RCC 7860 (cell line): ENCODE measurements at places on chromosomes 2 and 18.

- peak; percentile 37 for DNase-seq
These were observed 91.5 kb upstream of the TMEFF2 start for GRCh38 chr2:192286093-192286701.

DNA sequence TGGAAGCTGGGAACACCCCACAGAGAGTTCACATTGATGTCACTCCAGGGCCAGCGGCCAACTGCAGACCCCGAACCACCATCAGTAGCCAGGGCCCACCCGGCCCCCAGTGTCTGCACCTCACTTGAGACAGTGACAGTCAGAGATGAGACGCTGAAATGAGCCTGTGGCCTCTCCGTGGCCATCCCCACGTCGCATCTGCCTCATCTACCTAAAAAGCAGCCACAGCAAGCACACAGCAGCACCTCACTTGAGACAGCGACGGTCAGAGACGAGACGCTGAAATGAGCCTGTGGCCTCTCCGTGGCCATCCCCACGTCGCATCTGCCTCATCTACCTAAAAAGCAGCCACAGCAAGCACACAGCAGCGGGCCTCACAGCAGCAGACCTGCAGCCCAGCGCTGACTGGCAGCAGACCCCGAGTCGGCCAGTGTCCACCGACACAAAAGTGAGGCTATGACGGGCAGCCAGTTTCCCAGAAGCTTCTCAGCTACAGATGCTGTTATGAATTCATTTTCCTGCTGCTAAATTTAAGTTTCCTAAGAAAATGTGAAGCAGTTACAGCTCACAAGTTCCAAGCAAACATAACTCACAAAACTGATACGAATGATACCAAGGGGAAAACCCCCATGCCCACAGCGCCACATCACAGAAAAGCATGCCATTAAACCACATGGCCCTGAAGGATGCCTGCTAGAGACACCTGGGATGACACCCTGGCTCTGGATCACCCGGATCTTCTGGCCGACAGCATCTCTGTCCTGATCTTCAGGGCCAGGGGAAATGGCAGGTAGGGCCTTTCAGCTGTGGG is 27.7 kb downstream of the SNORC start:
- no peak for DNase-seq

GRCh38 chr18:9193031-9193430 is 56.5 kb downstream of the ANKRD12 start:
- no peak for DNase-seq

- DNase-seq, result peak; percentile 89
These were observed 1.9 kb upstream of the ESPNL start for GRCh38 chr2:238097988-238098871.

GRCh38 chr2:18795906-18796305 is 206.5 kb upstream of the NT5C1B start:
- DNase-seq, result no peak

DNA sequence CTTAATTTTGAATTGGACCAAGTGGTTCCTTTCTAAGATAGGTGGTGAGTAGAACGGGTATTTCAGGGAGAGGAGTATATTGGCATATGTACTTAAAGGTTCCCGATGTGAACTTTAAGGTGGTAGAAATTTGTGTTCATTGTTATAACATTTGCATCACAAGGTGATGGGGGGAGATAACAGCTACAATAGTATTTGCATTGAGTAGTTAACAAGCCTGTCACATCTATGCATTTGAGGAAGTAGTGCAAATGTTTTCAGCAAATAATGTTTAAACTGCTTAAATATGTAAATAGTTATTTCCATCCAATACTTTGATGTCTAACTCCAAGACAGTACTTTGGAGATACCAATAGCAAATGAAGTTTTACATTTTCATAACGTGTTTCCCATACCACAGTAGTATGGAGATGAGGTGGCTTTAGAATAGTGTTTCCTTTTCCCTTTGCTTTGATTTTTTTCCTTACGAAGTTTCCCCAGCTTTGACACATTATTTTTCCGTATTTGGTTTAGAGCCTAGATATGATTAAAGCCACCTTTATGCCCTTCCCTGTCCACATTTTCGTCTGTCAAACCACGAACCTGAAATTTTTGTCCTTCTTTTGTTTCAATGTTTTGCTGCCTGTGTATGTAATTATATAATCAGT is 46.6 kb downstream of the VAPA start:
- DNase-seq, result no peak

GRCh38 chr2:64941143-64941542 is 48.1 kb upstream of the SLC1A4 start:
- no peak for DNase-seq

- DNase-seq, result no peak
These were observed 114.8 kb downstream of the COPS8 start for GRCh38 chr2:237200462-237200861.

- no peak for DNase-seq
These were observed 14.6 kb upstream of the PPP1R1C start for GRCh38 chr2:181971032-181971431.

GRCh38 chr18:2425426-2426317 is 145.6 kb downstream of the METTL4 start:
- no peak for DNase-seq

DNA sequence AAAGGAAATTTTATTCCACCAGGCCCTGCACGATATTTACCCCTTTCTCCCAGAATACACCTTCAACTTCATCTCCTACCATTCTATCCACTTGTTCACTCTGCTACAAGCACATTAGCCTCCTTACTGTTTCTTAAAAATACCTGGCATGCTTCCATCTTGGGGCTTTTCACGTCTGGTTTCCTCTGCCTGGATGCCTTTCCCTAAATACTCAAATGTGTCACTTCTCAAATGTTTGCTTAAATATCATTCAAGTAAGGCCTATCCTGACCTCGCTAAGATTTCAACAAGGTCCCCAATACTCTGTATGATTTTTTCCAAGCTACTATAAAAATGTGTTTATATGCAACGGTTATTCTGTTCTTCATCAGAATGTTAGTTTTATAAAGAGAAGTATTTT is 433.0 kb upstream of the CHAC2 start:
- no peak for DNase-seq

DNA sequence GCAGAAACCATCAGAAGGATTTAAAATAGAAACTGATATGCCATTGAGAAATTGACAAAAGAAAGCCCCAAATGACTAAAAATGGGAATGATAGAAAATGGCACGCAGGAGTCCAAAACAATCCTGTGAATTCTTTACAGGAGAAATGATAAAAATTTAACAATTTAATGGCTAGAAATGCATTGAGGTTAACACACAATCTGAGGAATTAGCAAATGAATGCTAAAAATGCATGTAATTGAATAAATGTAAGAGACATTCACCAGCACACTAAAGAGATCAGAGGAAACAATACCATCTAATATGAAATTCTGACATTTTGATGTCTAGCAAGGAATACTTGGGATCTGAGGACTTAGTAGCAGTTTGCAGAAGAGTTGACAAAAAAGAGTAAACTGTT is 37.0 kb downstream of the MARCHF4 start:
- DNase-seq, result no peak

DNA sequence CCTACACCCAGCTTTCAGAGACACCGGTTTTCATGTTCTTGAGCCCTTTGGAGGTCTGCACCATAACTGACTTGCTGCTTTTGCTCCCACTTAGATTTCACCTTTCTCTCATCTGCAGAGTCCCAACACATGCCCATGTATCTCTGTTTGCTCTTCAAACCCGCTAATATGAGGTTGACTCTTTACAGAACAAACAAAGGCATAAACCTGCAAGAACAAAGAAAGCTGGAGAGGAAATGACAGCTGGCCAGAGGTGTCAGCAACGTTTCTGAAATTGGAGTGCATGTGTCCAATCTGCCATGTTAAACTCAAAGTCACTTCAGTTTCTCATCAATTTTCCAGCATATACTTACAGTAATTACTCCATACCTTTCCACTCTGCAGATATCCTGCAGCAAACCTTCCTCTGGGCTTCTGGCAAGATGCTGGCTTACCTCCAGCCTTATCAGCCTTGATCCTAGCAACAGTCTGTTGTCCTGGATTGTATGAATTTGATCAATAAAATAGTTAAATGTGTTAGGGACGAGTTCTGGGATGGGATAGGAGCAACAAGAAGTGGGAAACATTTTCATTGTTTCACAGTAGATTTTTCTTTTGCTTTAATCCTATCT is 157.4 kb downstream of the FHOD3 start:
- no peak for DNase-seq

- no peak for DNase-seq
These were observed 5.4 kb downstream of the KHK start for GRCh38 chr2:27091746-27092695.

GRCh38 chr2:27461118-27461517 is 18.9 kb downstream of the KRTCAP3 start:
- DNase-seq, result no peak

DNA sequence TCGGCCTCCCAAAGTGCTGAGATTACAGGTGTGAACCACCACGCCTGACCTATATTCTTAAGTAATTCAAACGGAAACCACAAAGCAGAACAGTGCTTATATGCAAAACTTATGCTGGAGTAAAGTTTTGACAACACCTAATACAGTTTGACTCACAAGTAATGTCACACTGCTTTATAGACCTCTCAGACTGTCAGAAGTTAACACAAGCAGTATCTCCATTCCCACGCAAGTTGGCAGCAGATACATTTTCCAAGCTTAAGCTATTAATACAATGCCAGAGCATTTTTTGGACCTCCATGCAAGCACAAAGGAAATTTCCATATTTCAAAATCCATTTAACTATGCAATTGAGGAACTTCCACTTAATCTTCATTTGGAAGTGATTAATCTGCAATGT is 21.0 kb upstream of the SANBR start:
- DNase-seq, result no peak

- no peak for DNase-seq
These were observed 748 bp downstream of the FMNL2 start for GRCh38 chr2:152335726-152336118.

GRCh38 chr18:23981369-23981980 is 33.1 kb upstream of the TTC39C start:
- no peak for DNase-seq

DNA sequence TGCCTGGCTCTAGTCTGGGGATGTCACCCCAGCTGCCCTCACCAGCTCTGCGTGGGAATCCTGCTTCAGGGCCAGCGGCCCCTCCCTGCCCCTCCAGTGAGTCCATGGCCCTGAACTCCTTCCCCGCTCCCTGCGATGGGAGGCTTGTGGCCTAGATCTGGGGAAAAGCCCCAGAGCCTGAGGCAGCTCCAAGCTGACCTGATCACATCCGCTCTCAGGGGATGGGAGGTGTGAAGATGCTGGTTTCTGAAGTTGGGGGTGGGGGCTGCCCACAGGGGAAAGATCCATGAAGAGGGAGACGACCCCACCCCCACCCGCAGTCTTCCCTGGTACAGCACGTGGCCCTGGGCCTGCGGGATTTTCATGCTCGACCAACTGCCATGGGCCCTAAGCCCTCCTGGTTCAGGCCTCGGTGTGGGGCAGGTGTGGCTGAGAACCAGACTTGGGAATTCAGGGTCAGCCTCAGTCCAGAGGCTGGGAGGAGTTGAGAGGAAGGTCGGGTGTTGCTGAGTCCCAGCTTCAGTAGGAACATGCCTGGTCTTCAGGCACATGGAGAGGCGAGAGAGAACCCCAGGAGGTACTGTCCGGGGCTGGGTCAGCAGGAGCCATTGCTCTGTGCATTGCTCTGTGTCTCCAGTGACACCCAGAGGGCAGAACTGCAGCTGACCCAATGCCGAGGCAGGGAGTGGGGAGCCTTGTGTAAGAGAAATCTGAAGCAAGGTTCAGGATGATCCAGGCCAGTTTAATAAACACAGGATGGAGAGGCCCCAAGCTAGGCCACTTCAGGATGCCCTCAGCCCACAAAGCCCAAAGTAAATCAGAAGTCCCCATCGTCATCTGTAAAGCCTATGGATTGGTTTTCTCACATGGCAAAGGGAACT is 115.1 kb downstream of the CAPN13 start:
- no peak for DNase-seq

DNA sequence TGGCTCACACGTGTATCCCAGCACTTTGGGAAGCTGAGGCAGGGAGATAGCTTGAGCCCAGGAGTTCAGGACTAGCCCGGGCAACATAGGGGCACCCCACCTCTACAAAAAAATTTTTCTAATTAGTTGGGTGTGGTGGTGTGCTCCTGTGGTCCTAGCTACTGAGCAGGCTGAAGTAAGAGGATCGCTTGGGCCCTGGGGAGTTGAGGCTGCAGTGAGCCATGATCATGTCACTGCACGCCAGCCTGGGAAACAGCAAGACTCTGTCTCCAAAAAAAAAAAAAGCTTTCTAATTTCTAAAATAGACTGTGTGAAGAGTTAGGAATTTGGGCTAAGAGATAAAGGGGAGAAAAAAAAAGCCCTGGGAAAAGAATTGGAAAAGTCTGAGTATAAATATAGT is 51.9 kb upstream of the NAB1 start:
- no peak for DNase-seq

GRCh38 chr2:180705122-180705521 is 275.3 kb upstream of the UBE2E3 start:
- peak; percentile 16 for DNase-seq

DNA sequence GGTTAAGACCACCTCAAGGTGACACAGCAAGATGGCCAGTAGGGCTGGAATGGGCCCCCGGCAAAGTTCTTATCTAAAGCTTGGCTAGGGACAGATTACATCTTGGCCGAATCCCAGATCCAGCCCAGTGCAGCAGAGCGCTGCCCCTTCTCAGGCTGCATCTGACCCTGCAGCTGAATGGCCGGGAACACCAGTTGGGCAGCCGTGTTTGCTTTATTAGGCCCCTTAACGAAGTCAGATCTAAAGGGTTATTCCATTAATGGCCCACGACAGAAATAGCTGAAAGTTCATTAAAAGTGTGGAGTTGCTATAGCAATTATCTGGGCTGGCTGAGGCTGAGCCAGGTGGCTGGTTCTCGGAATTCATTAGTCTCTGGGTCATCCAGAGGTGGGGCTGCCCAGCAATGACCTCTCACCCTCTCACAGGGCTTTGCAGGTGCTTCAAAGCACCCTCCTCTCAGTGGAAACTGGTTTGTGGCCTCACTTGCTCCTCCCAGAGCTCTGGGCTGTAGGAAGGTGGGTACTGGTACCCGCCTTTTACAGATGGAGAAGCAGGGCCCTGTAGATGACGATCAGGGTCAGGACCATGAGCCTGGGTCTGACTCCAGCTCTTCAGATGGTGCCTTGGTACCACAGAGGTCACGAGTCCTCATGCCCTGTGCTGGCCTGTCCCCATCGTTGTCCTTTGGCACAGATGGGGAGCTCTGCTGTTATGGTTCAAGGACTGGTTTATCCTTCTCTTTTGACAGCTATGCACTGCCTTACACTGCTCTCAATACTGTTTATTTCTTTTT is 68.8 kb downstream of the EMX1 start:
- DNase-seq, result no peak

DNA sequence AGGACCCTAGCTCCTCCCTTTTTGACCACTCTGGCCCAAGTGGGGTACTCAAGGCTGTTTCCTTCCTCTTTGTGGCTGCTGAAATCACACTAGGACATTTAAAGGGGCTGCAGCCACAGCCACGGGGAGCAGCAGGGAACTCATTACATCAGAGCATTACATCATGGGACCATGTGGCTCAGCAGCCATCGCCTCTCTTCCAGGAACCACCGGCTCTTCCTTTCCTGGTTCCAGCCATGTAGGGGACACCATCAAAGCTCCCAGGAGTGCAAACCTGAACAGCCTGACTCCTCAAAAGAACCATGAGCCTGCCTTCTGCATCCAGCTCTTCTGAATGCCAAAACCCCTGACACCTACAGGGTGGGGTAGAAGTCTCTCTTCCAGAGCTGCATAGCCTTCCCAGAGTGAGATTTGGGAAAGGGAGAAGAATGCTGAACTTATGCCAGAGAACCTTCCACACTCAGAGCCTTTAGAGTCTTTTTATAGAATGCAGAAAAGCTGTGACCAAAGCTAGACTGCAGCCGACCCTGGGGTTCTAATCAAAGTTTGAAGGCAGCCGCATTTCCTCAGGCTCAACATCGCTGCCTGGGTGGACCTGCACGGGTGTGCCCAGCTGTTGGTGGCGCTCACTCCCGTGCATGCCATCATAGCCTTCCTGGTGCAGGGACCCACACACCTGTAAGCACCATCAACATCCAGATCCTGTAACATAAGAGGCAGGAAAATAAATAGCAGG is 121.7 kb downstream of the KLHL29 start:
- no peak for DNase-seq
